ENCODE measurements at places on chromosomes 7 and 10.
A peak's percentile ranks its signal among the peaks of the same experiment; 100 is the strongest.

GRCh38 chr10:102280397-102281101, 35.2 kb downstream of the GBF1 start:
- no peak for DNase-seq

DNA sequence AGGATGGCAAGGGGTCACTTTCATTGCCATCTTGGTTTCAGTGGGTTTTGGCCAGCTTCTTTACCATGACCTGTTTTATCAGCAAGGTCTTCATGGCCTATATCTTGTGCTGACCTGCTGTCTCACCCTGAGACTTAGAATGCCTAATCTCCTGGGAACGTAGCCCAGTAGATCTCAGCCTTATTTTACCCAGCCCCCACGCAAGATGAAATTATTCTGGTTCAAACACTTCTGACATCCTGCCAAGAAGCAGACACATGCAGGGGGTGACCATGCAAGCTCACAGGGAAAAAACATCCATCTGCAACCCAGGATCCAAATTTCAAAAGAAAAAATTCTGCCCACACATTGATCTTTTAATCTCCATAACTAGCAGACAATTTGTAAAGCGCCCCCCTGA, 88.4 kb upstream of the EEPD1 start:
- DNase-seq, result no peak

DNA sequence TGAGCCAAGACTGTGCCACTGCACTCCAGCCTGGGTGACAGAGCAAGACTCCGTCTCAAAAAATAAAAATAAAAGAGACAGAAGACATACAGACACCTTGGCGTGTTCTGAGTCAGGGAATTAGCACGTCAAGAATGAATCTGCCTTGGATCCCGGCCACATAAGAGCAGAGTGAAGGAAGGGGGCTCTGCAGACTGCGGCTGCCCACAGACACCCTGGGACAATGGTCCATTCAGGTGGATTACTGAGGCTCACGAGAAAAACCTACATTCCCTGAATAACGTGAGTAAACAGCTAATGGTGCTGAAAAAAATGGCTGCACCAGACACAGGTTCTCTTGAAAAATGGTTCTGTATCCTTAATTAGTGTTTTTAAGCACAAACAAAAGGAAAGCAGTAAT, 100.1 kb upstream of the FGFR2 start:
- no peak for DNase-seq

- DNase-seq, result no peak
Measured at GRCh38 chr10:73911553-73912004, 647 bp downstream of the PLAU start.

DNA sequence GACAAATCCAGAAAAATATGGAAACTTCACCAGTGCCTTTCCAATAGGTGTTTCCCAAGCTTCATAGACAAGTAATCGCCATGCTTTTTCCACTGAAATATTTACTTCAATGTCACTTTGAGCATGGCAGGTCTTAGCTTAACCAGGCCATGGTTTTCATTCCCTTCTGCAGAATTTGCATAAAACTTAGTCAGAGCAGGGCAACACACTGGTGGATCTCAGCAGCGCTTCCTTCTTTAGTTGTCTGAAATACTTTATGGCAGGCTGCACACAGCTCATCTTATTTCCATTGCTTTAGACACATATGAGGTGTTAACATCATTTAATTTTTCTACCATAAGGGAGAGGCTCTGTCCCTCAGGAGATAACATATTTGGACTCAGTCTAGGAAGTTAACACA, 102.9 kb upstream of the AHR start:
- no peak for DNase-seq

DNA sequence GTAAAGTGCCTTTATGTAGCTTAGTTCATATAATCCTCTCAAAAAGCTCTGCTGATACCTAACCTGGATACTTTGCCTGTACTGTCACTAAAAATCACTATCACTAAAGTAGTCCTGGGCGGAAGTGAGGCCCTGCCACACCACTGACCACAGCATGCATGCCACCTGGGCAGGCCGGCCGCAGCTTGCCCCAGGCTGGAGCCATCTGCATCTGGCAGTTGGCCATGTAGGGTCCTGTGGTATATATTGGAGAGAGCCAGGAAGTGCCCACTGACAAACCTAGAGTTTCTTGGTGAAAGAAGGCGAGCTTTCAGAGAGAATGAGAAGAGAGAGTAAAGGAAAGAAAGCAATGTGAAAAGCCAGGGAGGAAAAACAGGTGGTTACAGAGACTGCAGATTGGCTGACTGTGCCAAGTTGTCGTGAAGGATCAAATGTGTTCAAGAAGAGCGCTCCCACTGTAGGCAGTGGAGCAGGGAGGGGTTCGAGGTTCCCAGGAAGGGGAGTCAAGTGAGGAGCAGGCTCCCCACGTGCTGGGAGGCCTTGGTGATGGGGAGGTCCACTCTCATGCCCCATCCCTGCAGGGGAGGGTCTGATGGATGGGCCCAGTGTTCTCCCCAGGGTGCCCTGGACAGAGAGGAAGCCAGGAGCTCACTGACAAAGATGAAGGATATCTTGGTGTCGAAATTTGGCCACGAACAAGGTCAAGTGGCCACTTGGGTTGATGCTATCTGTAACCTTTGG, 13.6 kb downstream of the LOXL4 start:
- no peak for DNase-seq

DNA sequence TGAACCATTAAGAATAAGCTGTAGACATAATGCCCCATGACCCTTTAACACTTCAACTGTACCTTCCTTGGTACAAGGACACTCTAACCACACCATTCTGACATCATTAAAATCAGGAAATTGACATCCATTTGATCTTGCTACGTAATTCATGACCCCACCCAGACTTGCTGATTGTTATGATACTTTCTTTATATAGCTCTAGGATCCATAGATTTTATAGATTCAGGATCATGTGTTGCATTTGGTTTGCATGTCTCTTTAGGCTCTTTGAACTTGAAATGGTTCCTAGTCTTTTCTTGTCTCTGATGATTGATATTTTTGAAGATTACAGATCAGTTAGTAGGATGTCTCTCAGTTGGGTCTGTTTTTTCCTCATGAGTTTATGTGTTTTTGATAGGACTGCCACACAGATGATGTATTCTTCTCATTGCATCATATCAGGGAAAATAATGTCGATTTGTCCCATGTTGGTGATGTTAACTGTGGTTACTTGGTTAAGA, 13.5 kb downstream of the CCM2 start:
- DNase-seq, result no peak

DNA sequence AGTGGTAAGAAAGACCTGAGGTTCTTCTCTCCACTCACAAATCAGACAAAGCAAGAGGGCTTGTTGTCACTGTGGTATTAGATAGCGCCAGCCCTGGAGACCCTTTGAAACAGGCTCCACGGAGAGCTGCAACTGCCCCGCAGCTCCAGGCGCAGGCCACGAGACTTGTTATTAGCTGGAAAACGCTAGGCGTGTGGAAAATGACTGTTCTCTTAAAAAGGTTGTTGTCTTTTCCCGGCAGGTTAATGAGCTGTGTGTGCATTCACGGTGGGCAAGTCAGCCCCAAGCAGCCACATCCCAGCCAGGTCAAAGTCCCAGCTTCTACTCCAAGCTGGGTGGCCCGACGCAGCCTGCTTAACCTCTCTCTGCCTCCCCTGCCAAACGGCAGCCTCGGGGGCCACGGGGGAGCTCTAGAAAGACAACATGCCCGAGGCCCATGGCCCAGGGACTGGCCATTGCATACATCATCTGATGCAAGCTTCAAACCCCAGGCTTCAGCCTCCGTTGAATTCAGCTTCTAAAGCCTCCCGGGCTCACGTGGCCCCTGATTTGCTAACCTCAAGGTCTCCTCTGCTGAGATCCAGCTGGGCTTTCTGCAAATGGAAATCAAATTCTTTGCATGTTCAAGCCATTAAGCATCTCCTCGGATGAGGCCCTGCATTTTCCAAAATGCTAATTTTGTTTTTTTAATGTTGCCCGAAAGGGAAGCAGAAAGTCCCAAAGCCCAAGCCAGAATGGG, 61.3 kb upstream of the DNAAF5 start:
- peak; percentile 60 for DNase-seq

- DNase-seq, result no peak
Measured at GRCh38 chr10:34830217-34830822, 15.2 kb upstream of the PARD3 start.

GRCh38 chr10:114356751-114357514, 47.4 kb downstream of the AFAP1L2 start:
- no peak for DNase-seq

GRCh38 chr10:113961182-113962031, 82.3 kb upstream of the ADRB1 start:
- no peak for DNase-seq

- DNase-seq, result peak; percentile 20
Measured at GRCh38 chr7:105353752-105354328, 34.9 kb downstream of the SRPK2 start.
